BJ (cell line): ENCODE measurements at places on chromosomes 6 and 20.

DNA sequence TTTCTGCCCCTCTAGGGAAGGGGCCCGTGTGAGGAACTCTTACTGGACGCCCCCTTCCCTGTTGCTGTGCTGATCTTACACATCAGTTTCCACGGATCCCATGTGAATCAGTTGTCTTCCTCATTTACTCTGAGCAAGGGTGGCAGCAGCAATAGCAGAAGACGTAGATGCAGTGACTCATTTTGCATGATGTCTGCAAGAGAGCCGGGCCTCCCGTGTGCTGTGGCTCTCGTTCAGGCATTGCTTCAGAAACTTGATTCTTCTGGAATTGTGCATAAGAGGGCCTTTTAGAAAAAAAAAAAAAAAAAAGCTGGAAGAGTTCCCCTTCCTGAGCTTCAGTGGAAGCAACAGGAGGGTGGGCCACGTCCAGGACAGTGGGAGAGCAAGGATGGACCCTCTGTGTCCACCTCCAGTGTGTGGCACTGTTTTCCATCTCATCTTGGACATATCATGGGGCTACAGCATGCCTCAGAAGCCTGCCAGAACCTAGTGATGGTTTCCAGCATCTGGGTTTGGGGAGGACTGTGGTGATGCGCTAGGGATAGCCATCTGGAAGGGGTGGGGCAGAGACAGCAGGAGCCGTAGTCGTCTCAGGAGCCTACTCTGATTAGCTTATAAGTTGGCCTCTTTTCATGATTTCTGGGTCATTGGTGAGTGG is 62.1 kb downstream of the FOXO3 start:
- DNase-seq: peak; percentile 80

GRCh38 chr20:3282271-3283221 is 43.6 kb upstream of the SLC4A11 start:
- no peak for DNase-seq

DNA sequence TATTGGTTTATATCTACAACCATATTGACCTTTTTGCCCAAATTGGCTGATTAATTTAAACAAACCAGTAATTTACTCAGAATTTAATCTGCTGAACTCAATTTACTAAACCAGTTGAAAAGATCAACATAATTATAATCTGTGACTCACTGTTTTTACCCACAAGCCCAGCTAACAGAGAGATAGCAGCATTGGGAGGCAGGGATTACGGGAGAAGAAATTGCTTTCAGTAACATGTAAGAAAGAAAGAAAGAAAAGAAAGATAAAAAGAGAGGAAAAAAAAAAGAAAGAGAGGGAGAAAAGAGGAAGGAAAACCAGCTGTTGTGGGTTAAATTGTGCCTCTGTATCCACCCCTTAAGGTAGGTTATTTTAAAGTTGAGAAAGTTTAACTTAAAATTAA is 13.3 kb upstream of the RHAG start:
- DNase-seq: no peak

DNA sequence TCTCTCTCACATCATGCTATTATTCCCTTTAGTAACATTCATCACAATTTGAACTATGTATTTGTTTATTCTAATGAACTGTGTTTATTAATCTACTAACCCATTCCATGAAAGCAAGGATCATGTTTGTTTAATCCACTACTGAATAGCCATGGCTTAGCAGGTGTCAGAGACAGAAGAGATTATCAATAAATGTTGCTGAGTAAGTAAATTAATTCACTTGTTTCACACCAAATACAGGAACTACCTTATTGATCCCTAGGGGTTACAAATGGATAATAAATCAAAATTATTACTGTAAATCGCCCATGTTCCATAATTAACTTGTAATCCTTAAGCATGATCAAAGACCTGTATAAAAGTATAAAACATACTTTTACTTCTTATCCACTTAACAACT is 76.6 kb downstream of the PHIP start:
- DNase-seq: no peak

GRCh38 chr6:119313937-119314884 is 35.4 kb downstream of the MAN1A1 start:
- DNase-seq: no peak

DNA sequence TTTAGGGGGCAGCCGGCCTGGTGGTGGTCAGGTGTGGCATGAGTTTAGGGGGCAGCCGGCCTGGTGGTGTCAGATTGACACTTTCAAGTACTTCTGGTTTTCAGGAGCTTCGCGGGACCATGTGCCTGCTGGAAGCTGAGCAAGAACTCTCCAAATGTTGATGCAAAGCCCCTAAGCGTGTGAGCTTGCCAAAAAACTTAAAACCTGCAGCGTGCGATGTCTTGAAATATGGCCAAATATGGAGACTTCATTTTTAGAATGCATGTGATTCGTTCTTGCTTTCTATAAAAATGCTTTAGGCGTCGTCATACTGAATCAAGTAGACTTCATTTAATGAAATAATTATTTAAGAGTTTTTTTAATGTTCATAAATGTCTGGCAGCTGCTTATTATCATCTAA is 149.4 kb downstream of the SMOC2 start:
- DNase-seq: no peak

- no peak for DNase-seq
These were observed 106.2 kb upstream of the DTNBP1 start for GRCh38 chr6:15768999-15769398.

GRCh38 chr6:161696801-161697200 is 422.9 kb upstream of the AGPAT4 start:
- DNase-seq: no peak

DNA sequence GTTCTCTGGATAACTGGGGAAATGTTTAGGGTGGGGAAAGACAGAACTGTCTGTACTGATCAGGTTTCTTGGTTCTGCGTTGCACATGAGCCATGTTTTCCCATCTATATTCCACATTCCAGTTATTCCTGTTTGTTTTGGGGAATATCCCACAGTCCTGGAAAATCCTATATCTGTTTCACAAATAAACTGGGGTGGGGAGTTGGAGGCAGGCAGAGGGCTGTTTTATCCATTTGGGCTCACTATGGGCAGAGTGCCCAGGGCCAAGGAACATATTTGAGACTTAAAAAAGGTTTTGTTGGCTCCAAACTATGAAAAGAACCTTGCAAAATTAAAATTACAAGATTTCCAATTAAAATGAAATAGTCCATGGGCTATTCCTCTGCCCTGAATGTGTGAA is 21.5 kb downstream of the FOXP4 start:
- no peak for DNase-seq

DNA sequence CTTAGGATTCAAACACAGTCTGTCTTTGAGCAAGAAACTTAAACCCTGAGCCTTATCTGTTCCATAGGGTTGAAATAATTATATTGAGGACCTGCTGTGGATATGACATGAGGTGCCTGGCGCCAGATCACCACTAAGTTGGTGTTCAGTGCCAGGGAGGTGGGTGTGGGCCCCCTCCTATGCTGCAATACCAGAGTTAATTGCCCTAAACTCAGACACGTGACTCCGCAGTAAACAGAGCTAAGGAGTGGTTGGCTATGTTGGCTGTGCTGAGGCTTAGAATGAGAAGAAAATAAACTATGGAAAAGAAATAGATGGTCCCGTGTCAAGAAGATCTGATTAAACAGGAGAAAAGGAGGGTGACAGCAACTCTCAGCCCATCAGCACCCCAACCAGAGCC is 419.4 kb upstream of the JARID2 start:
- DNase-seq: no peak

DNA sequence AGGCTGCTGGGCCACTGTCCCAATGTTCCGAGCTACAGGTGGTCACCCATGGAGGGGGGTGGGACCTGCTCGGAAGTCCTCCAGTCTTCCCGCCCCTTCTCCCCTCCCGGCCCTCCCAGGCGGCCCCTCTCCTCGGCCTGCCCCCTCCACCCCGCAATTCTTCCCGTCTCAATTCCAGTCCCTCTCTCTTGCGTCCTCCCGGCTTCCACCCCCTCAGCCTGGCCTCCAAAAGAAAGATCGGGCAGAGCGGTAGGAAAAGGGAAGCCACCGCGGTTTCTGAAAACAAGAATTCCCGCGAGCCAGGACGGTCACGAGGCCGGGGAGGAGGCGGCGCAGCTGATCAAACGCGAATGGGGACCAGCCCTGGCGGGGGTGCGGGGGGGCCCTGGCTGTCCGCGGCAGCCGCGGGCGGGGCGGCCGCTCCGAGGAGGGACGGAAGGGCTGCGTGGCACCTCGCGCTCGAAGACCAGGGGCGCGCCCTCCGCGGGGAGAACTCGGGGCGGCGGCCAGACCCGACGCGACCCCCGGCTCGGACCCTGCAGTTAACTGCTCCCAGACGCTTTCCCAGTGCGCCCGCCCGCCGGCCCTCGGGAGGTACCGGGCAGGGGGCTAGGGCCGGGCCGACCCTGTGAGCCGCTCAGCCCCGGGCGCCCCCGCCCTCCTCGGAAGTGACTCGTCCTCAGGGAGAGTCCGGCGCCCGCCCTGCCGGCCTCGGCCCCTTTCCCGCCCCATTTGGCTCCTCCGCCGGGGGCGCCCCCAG is 1.0 kb downstream of the PXDC1 start:
- no peak for DNase-seq

DNA sequence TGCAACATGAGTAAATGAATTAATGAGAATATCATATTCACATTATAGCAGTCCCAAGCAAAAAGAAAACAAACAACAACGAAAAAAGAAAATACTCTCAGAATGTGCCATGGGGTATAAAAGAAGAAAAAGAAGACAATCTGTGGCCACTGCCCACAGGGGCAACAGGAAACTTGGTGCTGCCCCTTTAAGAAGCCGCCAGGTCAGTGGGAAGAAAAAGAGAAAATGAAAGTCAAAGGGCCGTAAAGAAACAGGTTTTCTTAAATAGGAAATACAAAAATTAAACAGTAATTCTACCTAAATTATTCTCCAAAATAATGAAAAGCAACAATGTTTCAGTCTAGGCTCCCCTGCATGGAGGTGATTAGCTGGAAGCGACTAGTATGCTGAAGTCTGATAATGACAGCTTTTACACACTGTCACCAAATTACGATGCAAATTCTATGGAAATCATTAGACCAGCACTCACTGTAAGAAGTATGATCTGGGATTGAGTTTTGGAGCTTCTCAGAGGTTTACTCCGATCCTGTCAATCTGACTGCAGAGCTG is 23.6 kb downstream of the GMDS start:
- DNase-seq: no peak

DNA sequence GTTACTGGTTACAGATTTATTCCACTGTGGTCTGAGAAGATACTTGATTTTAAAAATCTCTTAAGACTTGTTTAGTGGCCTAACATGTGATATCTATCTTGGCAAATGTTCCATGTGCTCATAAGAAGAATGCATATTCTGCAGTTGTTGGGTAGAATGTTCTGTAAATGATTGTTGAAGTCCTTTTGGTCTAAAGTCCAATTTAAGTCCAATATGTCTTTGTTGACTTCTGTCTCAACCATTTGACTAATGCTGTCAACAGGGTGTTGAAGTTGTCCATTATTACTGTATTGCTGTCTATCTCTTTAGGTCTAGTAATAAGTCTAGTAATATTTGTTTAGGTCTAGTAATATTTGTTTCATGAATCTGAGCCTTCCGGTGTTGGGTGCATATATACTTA is 387.8 kb upstream of the RUNX2 start:
- no peak for DNase-seq

DNA sequence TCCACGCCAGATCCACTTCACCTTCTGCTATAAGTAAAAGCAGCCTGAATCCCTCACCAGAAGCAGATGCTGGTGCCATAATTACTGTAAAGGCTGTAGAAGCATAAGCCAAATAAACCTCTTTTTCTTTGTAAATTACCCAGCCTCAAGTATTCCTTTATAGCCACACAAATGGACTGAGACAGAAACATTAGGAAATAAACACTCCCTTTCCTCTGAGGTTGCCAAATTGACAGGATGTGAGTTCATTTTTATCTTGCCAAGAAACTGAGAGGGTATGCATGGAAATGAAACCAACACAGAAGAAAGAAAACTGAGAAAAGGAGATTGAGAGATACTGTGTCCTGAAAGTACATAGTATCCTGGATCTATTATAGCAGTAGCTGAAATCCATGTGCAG is 481.2 kb downstream of the HAO1 start:
- DNase-seq: no peak

DNA sequence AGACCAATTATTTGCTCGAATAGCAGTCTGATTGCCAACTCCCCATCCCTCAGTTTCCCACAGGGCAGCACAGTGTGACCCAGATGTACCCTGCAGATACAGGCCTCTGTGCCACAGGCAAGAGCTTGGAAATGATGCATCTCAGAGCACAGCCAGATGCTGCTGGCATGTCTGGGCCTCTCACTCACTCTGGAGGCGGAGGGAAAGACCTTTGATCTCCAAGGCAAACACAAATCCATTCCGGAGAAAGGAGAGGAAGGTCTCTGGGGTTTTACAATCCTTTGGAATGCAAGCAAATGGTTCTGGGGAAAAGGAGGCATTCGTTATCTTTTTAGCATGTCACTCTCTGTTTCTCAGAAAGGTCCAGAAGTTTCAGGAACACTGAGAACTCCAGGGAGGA is 74.2 kb downstream of the RIOK1 start:
- no peak for DNase-seq
